ENCODE measurements at places on chromosomes 5 and 9. TPM values are rescaled to one million over a fixed set of nuclear protein-coding genes. Genes with fewer than 3 reads are reported as not detected.

CORO2A gene
- 0.22 TPM for total RNA-seq

RASEF gene
- total RNA-seq = under 0.01 TPM

LCN1 gene
- not detected for total RNA-seq

BTNL3 gene
- total RNA-seq = not detected

GRCh38 chr9:36858805-36859375 is 175.2 kb downstream of the PAX5 start:
- no peak for DNase-seq

GRCh38 chr9:13597004-13597403 is 317.5 kb upstream of the MPDZ start:
- no peak for DNase-seq

DNA sequence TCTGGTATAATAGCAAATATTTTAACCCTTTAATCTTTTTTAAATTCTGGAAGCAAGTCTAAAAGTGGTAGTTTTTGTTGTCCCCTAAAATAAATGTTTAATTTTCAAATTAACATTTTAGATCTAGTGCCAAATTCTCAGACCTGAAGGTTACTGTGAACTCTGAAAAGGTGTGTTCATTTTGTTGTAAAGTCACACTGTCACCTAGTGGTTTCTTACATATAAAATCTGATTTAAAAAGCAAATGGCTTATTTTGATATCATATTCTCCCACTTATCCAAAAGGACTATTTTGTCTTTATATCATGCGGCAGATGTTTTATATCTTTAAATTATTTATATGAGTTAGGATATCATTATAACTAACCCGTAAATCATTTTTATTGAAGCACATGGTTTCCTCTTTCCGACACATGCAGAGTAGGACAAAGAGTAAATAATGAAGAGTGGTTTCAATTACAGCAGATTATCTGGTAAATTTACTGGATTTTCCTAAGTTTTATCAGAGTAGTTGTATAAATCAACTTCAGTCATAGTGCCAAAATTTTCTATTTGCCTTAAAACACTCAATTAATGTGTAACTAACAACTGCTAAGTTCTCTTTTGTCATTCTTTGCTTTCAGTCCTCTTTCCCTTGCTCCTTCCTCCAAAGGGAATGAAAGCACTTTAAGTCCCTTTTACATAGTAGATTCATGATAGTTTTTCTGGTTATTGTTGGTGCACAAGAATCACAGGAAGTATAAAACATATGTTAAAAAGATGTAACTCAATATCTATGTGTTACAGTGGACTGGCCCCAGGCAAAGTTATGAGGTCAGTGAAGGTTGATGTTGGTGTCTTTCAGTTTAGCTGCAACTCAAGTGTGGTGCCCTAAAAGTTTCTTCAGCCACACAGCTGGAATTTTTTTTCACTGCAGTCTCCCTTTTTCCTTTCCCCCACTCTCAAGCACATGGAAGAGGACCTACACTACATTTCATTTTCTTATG is 189.6 kb downstream of the COX7C start:
- no peak for DNase-seq

DNA sequence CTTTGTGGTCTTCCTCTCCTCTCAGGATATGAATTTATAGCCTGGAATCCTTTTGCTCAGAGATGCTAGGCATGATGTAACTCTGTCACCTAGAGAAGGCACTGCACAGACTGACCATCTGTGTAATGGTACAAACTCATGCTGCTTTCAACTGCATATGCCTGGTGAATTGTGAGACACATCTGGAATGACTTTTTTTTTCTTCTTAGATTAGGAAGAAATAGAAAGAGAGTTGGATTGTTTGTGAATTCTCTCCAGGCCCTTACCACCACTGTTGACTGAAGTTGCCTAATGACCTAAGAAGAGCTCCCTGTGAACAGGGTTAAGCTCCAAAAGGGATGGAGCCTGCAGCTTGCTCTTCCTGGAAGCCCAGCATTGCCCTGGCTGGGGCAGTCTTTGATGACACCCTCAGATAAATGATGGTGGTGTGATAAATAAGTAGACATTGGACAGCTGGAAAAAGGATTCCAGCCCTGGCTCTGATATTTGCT is 47.8 kb upstream of the TRIM32 start:
- DNase-seq = no peak

SMU1 gene
- total RNA-seq = 32.1 TPM

- DNase-seq = no peak
Observed at GRCh38 chr9:87803623-87804345, 77.9 kb downstream of the CTSL start.

- no peak for DNase-seq
Observed at GRCh38 chr9:92170848-92171247, 55.6 kb upstream of the SPTLC1 start.

GRCh38 chr9:8733131-8733954 is 933.8 kb upstream of the DMAC1 start:
- DNase-seq = no peak

OSMR gene
- total RNA-seq = 9.1 TPM

DNA sequence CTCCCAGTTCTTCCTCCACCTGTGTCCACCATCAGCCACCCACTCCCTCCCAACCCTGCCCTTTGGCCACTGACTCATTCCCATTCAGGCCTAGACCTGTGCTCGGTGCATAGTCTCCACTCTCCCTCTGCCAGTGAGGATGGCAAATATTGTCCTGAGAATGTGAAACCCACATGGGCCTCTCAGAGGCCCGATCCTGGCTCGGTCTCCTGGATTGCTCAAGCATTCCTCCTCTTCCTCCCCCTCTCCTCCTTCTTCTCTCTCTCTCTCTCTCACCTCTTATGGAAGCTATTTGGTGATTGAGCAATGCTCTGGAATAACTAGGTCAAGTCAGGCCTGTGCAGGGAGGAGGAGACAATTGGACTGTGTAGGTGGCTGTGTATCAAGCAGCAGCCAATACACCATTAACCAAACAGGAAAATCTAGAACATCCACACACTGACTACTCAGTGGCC is 99.9 kb downstream of the KLF4 start:
- DNase-seq = no peak

FST gene
- 7.6 TPM for total RNA-seq

DNA sequence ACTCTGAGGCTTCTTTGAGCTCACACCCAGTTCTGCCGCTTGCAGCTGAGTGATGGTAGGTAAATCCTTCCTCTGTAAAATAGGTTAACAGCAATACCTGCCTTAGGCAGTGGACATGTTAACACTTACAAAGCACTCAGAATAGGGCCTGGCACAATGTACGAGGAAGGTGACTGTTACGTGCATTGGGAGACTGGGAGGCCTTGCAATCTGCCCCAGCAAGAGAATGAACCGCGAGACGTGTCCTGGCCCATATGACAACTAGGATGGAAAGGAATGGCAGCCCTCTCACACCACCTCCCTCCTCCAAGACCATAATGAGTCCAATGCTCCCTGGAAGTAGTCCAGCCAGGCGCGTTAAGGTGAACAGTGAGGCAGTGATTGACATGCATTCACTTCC is 23.1 kb upstream of the AKNA start:
- no peak for DNase-seq

DNA sequence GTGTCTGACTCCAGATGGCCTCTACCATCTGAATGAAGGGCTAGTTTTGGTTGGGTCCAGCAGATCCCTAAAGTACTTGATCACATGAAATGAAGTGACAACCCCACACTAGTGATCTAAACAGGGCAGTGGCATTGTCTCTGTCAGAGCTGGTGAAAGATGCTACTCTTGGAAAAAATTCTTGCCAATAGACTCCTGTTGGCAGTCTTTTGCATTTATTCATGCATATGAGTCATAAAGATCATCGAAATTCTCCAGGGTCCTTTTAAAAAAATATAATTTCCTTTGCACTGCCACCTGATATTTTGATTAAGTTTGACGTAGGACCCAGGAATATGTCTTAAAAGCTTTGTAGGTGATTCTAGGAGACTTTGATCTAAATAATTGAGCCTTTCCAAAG is 135.1 kb upstream of the ELL2 start:
- DNase-seq = no peak

CCL28 gene
- 0.65 TPM for total RNA-seq

DNA sequence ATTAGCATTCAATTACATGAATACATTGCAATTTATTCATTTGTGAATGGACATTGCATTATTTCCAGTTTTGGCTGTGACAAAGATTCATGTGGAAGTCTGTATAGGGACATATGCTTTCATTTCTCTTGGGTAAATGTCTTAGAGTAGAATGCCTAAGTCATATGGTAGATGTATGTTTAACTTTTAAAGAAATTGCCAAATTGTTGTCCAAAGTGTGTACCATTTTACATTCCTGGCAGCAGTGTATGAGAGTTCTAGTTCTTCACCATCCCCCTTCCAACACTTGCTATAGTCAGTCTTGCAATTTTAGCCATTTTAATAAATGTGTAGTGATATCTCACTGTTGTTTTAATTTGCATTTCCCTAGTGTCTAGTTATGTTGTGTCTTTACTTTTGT is 122.2 kb downstream of the TMC1 start:
- DNase-seq = no peak

DNA sequence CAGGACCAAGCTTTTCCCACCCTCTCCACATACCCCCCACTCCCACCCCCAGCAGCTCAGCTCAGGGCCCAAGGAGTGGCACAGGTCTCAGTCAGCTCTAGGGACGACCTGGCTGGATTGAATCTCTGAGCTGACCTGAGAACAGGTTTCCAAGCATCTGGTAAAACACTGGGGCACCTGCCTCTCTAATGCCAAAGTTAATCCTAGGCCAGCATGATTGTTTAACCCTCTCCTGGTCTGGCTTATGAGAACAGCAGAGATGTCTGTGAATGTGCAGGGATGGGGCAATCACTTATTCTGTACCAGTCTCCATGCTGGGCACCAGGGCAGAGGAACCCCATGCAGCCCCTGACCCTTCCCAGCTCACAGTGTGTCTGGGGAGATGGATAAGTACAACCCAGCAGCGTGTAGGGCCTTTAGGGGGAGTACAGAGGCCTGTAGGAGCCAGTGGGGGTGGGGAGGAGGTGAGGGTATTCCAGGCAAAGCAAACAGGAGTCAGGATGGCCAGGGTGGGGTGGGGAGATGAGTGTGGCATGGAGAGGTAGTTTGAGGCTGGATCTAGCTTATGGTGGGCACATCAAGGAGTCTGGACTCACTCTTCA is 678 bp upstream of the KIF12 start:
- no peak for DNase-seq

DNA sequence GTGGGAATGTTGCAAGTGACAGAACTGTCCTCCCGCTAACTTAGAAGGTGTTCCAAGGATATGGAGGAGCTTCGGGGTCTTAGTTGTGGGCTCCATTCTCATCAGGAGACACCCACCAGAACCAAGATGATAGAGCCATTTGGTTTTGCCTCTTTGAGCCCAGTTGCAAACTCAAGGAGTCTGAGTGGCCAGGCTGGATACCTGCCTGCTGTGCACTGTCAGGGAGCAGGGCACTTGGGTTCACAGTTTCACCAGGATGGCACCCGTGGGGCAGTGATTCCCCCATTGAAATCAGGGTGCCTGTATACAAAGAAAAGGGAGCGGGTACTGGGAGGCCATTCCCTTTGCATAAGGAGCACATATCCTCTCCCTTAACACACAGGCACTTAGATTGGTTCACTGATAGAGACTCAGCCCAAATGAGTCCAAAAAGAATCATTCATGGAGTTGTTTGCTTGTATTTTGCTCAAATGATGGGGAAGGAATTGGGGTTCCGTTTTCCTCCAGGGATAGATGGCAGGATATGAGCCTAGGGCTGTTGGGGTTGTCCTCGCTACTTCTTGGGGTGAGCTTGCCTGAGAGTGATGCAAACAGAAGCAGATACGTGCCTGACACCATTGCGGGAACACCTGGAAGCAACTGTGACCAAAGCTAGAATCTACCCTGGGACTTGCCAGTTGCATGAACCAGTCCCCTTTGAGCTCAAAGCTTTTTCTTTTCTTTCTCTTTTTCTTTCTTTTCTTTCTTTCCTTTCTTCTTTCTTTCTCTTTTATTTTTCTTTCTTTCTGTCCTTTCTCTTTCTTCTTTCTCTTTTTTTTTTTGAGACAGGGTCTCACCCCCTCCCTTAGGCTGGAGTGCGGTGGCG is 1.3 kb upstream of the PRR7 start:
- DNase-seq = no peak

- DNase-seq = no peak
Observed at GRCh38 chr5:62780230-62780629, 201.6 kb downstream of the LRRC70 start.

GRCh38 chr9:111386386-111386785 is 56.4 kb upstream of the OR2K2 start:
- no peak for DNase-seq

DNA sequence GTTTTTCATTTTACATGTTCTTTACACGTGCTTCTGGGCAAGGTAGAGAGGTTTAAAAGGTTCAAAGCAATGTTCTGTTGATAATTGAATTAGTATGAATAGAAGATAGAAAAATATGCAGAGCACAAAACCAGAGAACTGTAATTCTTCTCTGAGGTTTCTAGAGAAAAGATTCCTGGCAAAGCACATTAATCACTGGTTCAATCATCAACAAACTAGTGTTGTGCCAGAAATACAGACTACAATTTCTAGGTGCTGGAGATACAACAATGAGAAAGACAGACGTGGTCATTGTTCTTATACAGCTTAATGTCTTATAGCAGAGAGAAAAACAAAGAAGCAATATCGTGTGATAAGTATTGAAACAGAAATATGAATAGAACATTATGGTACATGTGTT is 25.5 kb downstream of the MEGF9 start:
- no peak for DNase-seq

TMC1 gene
- 0.22 TPM for total RNA-seq

GABRA1 gene
- not detected for total RNA-seq

ERAP2 gene
- total RNA-seq = 56.9 TPM

GRCh38 chr5:95532415-95532814 is 22.4 kb downstream of the SKIC3 start:
- DNase-seq = no peak

DNA sequence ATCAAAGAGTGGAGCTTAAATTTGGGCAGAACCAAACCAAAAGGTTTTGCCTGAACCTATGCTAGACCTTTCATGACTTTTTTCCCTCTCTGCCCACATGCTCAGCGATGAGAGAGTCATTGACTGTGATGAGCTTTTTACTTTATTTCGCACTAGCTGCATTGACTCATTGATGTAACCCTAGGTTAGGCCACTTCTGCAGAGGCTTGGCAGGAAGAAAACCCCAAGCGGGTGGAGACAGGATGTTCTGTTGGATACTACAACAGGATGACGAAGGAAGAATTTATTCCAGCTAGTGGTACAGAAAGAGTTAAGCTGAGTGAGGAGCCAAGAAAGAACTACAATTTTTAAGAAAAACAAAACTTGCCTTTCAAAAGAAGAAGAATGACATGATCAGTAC is 18.4 kb downstream of the AGXT2 start:
- DNase-seq = no peak

Data from lung microvascular endothelial cell (primary cell).